ENCODE measurements at places on chromosomes 1 and 21.

- peak; percentile 78 for DNase-seq
Measured at GRCh38 chr1:37808369-37809319, 636 bp upstream of the YRDC start.

DNA sequence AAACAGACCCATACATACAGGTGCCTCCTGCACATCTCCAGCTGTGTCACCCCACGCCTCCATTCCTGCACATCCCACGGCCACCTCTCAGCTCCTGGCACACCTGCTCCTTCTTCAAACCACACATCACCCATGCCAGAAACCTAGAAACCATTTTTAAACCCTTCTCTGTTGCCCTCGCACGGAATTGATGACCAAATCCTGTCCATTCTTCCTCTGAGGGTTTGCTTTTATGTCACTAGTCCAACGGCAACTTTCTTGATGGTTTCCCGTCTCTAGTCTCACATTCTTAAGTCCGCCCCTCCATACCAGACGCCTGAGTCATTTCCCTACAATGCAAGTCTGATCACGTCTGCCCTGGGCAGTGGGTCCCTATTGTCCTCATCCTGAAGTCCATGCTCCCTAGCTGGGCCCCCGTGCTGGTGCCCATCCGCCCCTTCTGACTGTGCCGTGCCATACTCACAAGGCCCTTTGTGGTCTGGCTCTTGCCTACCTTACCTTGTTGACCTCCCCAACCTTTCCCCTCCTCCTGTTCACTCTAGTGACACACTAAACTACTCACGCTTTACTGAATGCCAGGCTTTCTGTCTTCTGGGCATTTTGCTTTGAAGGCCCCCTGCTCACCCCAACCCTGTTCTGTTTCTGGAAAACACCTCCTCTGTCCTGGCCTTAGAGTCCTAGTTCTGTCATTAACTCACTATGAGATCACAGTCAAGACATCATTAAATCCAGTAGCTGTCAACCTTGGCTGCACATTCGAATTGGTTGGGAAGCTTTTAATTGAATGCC lies 17.6 kb downstream of the SLC2A1 start:
- DNase-seq, result no peak

DNA sequence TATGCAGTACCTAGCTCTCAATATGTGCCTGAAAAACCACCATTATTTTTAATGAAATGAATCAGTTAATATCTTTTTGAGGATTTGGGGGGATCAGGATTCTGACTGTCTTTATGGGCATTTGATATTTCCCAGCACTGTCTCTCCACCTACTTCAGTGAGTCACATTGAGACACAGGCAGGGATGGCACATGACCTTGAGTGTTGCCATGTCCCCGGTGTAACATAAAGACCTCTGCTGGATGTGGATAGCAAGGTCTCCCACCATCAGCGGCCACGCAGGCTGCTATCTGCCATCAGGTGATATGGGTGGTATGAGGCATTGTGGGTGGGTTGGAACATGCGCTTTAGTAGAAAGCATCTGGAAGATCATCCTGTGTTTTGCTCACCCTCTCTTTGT lies 103.2 kb downstream of the RGL1 start:
- DNase-seq, result no peak

- DNase-seq, result no peak
Measured at GRCh38 chr1:62529227-62529626, 68.1 kb upstream of the ANGPTL3 start.

DNA sequence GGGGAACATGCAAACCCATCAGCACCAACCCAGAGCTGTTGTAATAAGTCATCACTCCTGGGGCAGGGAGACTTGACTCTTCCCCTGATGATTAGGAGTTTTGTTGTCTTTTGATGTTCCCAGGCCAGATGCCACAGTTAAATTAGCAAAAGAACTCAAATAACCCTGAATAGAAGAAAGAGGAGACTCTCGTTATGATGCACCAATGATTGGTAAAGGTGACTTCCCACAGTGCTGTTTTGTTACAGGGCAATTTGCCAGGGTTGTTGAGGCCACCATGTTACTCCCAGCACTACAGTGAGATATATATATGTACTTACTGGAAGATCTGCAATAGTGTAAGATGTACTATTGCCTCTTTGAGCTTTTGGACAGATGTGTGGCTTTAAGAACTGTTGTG lies 24.3 kb upstream of the RCAN1 start:
- no peak for DNase-seq

- peak; percentile 34 for DNase-seq
Measured at GRCh38 chr1:151612501-151613281, 841 bp downstream of the SNX27 start.

DNA sequence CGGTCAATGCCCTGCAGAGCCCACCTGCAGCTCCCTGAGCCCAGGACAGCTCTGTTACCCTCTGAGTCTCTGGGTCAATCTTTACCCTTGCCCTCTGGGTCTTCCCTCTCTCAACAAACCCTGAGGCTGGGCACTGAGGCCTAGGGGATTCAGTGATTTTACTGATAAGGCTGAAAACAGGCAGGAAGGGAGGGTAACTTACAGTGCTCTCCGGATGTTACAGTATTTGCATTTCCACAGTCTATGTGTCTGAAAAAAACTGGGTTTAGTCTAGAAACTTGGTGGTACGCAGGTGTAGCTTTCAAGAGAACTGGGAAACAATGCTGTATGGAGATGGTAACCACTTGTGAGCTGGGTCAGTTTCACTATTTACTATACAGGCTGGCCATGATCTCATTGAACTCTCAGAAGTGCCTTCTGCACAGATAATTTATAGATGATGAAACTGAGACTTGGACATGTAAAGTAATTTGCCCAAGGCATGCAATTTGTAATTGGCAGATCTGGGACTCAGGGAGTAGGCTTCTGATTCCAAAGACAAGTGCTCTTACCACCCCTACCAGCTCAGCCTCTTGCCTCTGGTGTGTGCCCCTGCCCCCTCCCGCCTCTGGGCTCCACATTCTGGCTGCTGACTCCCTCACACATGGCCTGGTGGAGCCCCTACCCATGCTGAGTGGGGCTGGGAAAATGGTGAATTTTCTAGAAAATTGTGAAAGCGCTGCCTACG lies 48.8 kb downstream of the TENT5C start:
- DNase-seq, result no peak

DNA sequence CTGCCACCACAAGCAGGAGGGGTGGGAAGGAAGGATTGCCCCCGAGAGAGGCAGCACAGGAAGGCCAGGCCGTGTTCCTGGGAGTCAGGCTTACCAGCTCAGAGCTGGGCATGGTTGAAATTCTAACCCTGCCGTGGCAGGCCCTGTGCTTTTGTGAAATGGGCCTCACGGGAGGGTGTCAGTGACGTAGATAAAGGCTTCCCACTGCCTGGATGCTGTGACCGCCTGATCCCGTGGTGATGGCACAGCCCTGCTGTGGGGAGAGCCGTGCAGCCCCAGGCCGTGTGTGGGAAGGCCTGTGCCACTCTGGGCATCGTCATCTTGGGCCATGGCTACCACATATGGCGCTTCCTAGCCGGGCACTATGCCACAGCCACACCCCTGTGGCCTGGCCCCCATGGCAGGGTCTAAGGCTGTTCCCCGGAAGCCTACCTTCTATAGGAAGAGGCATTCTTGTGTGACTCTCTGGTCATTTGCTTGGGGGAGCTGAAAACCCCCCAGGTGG lies 161.3 kb downstream of the PCBP3 start:
- DNase-seq, result no peak

GRCh38 chr1:26170472-26170821 lies 739 bp downstream of the ZNF593 start:
- no peak for DNase-seq

GRCh38 chr21:32348604-32349332 lies 44.0 kb downstream of the URB1 start:
- no peak for DNase-seq

- peak; percentile 67 for DNase-seq
Measured at GRCh38 chr1:25799352-25799934, 550 bp upstream of the SELENON start.

GRCh38 chr21:43921571-43921978 lies 56.6 kb downstream of the AGPAT3 start:
- DNase-seq, result no peak

DNA sequence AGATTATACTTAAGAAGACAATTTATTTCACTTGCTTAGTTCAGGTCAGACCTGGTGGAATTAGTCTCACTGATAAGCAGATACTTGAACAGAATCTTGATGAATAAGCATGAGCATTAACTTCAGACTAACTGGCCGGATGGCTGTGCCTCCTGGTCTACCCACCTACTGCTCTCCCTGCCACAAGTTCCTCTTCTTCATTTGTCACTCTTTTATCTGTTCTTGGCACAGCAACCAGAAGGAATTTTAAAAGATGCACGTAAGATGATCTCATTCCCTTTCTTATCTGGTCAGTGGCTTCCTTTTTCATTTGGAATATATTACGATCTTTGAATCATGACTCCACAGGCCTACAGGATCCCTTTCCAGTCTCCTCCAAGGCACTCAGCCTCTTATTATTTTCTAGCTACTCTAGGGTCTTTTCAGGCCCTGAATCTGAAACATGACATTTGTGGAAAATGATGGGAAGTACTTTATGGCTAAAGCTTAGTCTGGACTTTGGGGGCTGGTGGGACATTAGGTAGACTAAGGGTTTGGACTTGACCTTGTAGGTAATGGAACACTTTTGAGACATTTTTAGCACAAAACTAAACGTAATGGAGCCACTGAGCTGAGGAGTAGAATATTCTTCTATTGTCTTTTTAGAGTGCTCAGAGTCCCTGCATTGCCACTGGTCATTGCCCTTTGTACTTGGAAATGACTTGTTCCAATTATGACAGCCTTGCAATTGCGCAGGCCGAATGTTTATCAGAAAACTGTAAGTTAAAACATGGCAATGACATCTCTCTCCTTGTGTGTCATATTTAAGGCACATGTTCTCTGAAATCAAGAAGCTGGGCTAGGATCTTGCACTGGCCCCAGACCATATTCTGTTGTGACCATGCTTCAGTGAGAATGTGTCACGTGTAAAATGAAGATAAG lies 16.0 kb downstream of the ST6GALNAC3 start:
- DNase-seq, result no peak

- peak; percentile 23 for DNase-seq
Measured at GRCh38 chr1:81695741-81696140, 105.0 kb upstream of the ADGRL2 start.

GRCh38 chr1:15712168-15712567 lies 23.9 kb upstream of the SLC25A34 start:
- DNase-seq, result no peak

Measured in NCI-H1105 treated with DMSO at 0.1 percent for 48 hours (cell line).